Activated T-cell treated with anti-CD3 and anti-CD28 coated beads, Interleukin-2, amount 50 U/mL, for 72 hours (primary cell): ENCODE measurements at places on chromosomes 16 and 17. TPM values are rescaled to one million over a fixed set of nuclear protein-coding genes. Genes with fewer than 3 reads are reported as not detected.

PRAC1 gene
- not detected for total RNA-seq

RNU2-1 gene
- total RNA-seq, result 5,082 TPM

CD300H gene
- not detected for total RNA-seq

CDR2 gene
- 57.2 TPM for total RNA-seq

GRAPL gene
- 2.8 TPM for total RNA-seq

OR1E1 gene
- total RNA-seq, result not detected
